ENCODE measurements at places on chromosomes 13 and 19.

GRCh38 chr13:74046431-74046830, 87.8 kb downstream of the KLF12 start:
- DNase-seq, result no peak

DNA sequence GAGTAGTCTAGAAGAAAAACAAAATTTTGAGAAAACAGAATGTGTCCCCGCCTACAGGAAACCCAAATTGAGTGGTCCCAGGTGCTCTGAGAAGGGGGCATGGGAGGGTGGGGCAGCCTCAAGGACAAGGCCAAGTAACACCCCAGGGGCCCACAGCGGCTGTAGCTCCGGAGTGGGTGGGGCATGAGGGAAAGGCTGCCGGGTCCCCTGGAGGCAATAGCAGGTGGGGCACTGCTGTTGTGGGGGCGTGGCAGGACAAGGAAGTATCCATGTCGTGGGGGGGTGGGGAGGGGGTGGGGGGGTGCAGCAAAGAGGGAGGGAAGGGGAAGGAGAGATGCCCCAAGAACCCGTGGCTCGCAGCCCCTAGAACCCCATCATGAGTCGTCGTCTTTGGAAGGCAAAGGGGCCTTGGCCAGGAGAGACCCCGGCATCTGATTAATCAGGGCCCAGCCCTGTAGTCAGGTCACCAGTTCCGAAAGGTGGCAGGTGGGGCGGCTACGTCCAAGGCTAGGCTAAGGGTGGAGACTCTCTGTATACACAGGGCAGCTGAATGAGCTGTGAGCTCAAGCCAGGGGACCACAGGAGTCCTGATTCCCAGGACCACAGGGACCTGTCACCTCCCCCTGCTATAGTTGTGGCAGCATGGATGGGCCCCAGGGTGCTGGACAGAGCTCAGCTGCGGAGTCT, 7.5 kb upstream of the ISYNA1 start:
- DNase-seq, result no peak

GRCh38 chr19:34664168-34664567, 12.8 kb downstream of the SCGB2B2 start:
- no peak for DNase-seq

DNA sequence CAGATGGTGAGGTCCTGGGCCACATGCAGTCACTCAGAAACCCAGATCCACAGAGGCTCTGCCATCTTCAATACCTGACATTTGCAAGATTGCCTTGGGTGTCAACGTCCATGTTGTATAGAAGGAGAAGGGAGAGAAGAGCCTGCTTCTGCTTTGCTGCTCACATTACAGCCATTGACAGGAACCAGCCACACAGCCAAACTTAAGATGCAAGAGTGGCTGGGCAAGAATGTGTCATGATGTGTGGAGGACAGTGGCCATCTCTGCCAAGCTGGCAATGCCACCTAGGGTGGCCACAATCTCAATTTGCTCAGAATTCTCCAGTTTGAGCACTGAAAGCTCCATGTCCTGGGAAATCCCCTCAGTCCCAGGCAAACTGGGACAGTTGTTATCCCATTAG, 25.9 kb upstream of the SERPINE3 start:
- no peak for DNase-seq

- no peak for DNase-seq
Observed at GRCh38 chr13:50636007-50636704, 207.3 kb downstream of the DLEU7 start.

DNA sequence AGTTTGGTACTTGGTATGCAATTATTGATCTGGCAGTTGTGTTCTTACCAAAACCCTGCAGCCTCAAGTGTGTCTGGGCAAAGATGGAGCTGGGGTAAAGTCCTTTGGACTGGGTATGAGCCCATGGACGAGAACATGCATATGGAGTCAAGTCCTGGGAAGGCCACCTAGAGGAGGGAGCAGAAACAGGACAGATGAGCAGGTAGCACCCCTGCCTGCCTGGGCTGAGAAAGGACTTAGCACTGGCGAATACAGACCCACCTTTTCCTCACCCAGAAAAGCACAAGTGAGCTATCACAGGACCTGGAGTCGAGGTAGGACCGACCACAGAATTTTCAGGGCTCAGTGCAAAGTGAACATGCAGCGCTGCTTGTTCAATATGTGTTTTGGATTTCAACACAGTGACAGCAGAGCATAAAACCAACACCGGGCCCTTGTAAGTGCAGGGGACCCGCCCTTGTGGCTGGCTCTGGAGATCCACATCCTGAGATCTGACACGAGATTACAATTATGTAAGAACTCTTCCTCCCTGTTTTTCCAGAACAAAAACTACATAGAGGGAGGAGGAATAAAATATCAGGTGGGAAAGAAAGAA, 25.9 kb downstream of the IGFL2 start:
- DNase-seq, result no peak

GRCh38 chr13:91468301-91468700, 69.9 kb downstream of the GPC5 start:
- DNase-seq, result no peak

DNA sequence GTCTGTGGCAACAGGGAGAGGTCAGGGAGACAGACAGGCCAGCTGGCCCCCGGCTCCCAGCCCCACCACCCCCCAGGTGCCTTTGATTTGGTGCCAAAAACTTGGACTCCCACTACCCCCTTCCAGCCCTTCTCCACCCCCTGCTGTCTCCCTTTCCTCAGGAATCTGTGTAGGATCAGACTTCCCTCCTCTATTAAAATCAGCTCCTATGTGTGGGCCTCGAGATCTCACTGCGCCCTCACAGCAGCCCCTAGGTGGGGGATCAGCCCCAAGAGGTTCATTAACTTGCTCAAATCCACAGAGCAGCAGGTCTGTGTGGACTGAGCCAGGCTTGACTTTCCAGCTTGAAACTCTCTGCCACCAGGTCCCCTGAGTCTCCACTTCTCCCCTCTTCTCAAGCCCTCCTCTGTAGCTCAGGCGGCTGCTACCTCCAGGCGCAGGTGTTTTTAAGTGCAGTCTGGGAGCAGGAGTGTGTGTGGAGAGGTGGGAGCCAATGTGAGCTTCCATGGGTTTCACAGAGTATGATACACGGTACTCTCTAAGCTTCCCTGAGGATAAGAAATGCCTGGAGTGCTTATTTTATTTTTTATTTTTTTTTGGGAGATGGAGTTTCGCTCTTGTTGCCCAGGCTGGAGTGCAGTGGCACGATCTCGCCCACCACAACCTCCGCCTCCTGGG, 1.7 kb downstream of the GAPDHS start:
- DNase-seq, result no peak

DNA sequence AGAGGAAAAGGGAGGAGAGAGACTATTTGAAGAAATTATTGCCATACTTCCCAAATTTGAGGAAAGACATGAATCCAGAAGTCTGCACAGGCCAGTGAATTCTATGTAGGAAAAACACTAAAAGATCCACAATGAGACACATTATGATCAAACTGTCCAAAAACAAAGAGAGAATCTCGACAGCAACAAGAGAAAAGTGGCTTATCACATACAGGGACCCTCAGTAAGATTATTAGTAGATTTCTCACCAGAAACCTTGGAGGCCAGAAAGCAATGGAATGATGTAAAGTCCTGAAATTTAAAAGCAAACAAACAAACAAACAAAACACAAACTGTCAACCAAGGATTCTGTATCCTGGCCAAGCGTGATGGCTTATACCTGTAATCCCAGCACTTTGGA, 55.7 kb upstream of the IL17D start:
- no peak for DNase-seq

DNA sequence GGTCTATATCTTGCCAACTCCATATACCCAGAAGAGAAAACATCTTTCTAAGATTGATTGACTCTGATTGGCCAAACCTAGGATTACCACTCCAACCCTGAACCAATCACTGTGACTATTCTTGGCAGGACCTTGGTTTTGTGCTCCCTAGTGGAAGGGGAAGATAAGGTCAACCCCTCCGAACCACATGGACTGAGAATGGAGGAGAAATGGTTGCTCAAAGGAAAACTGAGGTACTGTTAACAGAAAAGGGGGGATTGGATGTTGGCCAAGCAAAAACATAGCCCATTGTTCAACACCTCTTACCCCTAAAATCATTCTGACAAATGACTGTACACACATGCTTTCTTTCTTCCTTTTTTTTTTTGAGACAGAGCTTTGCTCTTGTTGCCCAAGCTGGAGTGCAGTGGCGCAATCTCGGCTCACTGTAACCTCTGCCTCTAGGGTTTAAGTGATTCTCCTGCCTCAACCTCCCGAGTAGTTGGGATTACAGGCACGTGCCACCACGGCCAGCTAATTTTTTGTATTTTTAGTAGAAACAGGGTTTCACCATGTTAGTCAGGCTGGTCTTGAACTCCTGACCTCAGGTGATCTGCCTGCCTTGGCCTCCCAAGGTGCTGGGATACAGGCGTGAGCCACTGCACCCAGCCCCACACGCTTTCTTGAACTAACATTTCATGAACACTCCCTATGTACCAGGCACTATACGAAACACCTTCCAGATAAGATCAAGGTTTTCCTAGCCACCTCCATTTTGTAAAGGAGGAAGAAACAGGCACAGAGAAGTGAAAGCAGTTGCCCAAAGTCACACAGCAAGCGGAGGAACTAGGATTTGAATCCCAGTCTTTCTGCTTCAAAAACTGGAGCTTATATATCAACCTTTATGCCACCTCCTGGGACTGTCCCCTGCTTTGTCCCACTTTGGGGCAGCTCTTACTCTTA, 6.5 kb downstream of the MEIOSIN start:
- DNase-seq, result no peak
